ENCODE measurements at places on chromosomes 2 and 18.

DNA sequence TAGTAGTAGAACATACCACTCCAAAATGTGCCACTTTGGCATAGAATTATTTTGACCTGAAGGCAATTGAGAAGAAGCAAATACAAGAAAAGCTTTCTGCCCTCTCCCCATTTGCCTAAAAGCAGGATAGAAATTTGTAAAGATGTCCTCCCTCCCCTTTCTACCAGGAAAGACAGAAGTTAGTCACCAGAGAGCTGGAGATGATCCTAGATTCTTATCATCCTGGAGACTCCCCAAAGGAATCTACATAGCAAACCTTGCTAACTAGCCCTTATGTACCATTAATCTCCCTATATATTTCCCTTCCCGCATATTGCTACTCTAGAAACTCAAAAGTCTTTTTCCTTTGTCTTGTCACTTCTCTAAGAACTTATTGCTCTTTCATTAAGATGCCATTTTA, 12.6 kb upstream of the TMEM37 start:
- no peak for DNase-seq

GRCh38 chr18:40911582-40912254, 1043.3 kb upstream of the PIK3C3 start:
- DNase-seq, result peak; percentile 9

DNA sequence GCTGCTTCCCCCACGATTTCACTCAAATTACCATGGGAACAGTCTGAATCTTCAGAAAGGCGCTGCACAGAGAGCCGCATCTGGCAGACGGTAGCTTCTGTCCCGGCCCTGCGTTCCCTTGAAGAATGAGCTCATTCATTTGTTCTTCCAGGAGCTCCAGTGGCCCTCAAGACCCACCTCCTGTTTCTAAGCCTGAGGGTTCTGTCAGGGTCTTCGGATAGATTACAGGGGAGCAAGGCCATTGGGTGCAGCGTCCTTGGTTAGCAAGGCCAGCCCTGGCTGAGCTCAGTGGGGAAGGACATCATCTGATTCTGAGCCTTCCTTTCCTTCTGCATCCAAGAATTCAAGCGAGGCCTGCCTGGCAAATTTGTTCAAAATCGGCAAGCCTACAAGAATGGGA, 111.9 kb downstream of the PDCL3 start:
- DNase-seq, result no peak

DNA sequence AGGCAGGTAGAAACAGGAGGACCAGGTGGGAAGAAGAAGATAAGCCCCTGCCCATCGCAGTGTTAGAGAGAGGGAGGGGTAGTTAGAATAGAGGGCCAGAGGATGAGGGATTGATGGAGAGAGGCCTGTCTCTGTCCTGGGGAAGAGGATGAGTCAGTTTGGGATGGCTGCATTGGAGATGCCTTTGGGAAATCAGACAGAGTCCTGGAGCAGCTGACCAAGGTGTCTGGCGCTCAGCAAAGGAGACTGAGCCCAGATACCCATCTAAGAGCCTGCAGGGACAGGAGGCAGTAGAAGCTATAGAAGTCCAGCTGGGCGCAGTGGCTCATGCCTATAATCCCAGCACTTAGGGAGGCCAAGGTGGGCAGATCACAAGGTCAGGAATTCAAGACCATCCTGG, 177.8 kb upstream of the HAAO start:
- DNase-seq, result no peak

GRCh38 chr18:32470714-32471633, at the start of gene GAREM1:
GAREM1 (minus strand) TSS chr18:32470882; CDS start chr18:32470428, 454 bp downstream.
- DNase-seq, result peak; percentile 72

DNA sequence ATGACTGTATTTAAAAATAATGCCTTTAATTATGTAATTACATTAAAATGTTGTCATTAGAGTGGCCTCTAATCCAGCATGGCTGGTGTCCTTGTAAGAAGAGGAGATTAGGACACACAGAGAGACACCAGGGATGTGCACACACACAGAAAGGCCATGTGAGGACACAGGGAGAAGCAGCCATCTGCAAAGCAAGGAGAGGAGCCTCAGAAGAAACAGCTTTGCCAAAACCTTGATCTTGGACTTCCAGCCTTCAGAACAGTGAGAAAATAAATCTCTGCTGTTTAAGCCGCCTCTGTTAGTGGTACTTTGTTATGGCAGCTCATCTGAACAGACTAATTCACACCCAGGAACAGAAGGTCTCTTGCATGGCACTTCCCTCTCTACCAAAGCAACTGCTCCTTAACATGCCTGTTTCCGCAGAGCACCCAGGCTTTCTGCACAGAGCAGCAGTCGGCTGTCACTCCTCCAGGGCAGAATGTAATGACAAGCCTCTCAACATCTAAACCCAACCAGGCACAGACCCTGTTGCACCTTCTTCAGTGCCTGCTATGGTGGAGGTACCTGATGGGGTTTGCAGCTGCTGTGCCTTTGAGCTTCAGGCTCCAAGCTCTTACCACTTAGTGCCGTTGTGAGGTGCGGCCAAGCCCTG, 377.7 kb downstream of the TDRD15 start:
- no peak for DNase-seq

DNA sequence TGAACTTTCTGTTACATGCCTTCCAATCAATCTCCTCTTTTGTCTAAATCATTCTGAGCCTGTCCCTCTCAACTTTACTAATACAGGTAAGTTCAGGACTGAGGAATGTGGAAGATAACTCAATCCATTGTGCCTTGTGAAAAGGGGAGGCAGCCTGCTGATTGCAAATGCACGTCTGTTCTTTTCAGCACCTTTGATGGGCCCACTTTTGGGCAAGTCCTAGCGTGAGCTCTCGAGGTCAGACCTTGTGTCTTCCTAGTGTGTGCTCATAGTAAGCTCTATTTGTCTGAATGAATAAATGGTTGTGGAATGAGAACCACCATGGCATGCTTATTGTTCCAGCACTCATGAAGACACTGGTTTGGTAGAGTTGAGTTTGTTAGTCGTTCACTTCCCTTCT, 50.4 kb upstream of the REL start:
- DNase-seq, result no peak

DNA sequence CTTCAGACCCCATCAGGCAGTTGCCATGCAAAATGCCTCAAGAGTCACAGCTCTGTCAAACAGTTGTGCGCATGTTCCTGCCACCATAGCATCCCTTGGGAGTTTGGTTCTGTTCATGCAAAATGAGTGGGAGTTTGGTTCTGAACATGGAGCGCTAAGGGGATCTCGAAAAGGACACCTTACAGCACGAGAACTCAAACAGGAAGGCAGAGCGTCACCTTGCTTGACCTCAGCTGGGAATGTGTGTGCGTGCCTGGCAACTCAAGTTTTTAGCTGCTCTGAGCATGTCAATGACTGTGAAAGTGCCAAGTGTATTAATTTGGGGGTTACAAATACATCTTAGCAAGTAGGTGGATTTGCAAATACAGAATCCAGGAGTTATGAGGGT, 16.6 kb downstream of the MALL start:
- DNase-seq, result no peak

GRCh38 chr18:29071869-29072268, 894.9 kb upstream of the CDH2 start:
- no peak for DNase-seq

GRCh38 chr2:213253162-213253561, 31.1 kb upstream of the SPAG16 start:
- DNase-seq, result no peak

- no peak for DNase-seq
Observed at GRCh38 chr2:67534745-67535144, 137.6 kb downstream of the ETAA1 start.

- no peak for DNase-seq
Observed at GRCh38 chr2:98480598-98480997, 35.9 kb downstream of the INPP4A start.
